ENCODE measurements at places on chromosomes 6 and 20.

GRCh38 chr20:21251278-21251677 is 51.9 kb upstream of the XRN2 start:
- no peak for DNase-seq

DNA sequence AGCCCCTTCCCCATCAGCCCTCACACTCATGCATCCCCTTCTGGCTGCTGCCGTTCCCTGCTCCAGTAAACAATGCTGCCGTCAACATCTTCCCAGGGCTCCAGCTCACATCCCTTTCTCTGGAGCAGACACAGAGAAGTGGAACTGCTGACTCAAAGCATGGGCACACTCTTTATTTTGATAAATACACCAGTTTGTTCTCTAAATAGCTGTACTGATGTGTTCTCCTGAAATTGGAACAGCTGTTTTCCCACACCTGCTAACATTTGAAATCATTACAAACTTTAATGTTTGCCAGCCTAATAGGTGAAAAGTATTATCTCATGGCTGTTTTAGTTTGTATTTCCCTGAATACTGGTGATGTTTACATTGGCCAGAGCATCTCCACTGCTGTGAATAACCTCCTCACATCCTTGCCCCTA is 102.1 kb upstream of the NXT1 start:
- DNase-seq: no peak

GRCh38 chr6:84877515-84878210 is 113.3 kb upstream of the TBX18 start:
- no peak for DNase-seq

DNA sequence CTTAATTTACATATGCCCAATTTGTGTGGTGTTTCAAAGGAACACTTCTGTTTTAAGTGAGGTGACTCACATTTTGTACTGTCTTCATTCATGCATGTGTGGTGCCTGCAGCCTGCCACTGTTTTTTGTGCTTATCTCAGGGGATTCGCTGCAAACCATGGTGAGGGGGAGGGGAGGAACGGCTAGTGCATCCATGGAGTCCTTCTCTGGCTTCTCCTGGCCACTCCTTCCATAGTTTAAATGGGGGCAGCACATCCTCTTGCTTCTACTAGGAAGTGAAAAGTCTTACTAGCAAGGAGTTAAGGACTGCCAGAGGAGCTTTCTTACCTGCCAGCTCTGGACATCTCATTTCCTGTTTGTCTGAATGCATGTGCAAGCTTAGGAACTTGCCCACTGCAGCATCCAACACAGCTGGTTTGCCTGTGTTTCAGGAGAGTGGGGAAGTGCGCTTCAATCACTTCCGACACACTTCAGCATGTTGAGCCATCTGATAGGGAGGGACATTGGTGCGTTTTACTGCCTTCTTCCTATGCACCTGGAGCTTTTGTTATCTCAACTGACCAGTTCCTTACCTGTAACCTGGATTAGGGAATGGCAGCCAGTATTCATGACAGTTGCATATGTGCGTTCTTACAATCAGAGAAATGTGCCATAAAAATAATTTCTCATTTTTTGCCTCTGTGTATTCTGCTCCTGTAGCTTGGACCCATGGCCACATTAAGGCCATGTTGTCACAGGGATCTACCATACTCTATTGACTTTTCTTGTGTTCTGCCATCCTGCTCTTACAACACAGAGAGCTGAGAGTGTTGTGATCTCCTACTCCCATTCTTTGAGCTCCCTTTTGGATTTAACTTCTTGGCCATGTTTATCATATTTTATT is 211.3 kb downstream of the ARID1B start:
- no peak for DNase-seq

DNA sequence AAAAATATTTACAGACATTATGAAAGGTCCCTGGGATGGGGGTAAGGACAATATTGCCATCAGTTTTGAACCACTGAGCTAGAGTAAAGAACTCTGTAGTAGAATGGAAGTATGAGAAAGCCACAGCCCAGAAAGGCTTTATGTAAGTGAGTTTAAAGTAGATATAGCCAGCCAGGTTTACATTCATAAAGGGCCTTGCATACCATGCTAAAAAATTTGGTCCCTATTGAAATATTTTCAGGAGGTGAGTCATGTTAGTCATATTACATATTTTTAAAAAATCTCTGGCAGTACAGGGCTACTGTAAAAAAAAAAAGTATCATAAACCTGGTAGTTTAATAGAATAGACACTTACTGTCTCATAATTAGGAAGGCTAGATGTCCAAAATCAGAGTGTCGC is 3.5 kb downstream of the ZKSCAN8 start:
- no peak for DNase-seq

- no peak for DNase-seq
Observed at GRCh38 chr6:33620158-33620855, 815 bp upstream of the ITPR3 start.

DNA sequence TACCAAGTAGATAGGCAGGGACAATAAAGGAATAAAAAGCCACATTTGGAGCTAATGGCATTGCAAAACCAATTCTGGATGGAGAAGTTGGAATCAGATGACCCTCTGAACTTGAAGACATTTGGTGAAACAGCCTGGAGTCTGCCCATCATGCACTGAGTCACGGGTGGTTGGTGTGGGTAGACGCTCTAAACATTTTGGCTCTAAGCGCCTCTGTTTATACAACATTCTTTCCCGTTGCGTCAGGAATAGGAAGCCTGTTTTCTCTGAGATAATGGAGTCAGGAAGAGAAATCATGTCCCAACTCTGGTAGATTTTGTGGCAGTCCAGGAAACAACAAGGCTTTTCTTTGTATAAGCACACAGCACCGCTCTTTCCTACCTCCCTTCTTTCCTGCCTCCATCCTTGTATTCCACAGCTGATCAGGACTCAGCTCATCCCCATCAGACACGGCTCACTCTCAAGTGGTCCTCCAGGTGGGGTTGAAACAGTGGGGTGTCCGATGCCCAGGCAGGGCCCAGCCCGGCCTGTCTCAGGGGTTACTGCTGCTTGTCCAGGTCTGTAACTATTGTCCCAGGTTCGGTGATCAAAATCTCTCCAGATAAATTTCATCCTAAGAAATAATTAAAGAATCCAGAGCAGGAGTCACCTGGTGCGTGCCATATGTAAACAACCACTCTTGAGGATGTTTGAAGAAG is 12.1 kb upstream of the RAMACL start:
- DNase-seq: no peak

GRCh38 chr6:86707545-86708120 is 229.7 kb upstream of the HTR1E start:
- no peak for DNase-seq

DNA sequence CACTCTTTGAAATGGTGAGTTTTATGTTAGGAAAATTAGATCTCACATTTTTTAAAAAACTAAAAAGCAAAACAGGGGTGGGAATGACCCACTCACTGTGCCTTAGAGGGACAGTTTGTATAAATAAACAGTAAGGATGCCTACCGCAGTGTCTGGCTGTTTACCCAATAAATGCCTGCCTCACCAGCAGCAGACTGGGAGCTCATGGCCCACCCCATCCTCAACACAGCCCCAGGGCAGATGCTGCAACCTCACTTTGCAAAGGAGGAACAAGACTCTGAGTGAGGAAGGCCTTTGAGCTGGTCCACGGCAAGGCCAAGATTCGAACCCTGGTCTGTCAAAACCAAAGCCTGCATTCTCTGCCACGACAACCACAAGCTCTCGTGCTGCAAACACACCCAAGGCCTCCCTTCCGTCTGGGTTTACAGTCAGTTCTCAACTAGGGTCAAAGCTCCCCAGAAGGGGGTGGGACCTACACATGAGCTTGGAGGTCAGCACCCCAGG is 77.8 kb downstream of the BMP7 start:
- no peak for DNase-seq

- DNase-seq: no peak
Observed at GRCh38 chr6:42537536-42537935, 26.3 kb upstream of the UBR2 start.

GRCh38 chr6:43090559-43090956 is 14.4 kb downstream of the PTK7 start:
- DNase-seq: no peak

DNA sequence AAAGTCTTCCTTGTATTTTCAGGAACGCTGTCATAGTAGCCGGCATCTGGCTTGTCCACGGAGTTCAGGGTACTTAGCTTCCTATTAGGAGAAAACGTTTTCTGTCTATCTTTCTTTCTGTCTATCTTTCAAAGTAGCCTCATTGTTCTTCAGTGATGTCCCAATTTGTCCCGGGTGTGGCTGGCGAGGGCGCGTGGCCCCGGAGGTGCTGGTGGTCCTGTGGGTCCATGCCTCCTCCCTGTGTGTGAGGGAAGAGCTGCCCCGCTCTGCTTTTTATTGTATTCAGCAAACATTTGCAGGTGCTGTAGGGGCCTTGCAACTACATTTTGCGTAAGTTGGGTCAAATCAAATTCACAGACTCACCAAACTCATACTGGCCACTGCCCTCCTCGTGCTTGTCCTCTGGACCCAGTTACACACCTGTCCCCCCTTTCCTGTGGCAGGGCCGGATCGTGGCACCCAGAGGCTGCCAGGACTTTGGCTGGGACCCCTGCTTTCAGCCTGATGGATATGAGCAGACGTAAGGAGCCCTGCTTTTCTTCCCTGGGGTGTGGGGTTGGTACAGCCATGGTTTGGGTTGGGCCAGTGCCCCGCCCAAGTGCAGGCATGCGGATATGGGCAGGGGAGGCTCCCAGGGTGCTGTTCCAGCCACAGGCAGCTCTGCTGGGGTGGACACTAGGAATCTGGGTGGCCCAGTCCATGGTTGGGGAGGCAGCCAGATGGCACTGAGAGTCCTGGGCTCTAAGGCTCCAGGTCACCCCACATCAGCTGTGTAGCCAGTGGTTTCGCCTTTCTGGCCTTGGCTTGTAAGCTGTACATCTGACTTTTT is 12.3 kb downstream of the ITPA start:
- no peak for DNase-seq

- no peak for DNase-seq
Observed at GRCh38 chr6:1709234-1709641, 99.5 kb downstream of the FOXC1 start.

DNA sequence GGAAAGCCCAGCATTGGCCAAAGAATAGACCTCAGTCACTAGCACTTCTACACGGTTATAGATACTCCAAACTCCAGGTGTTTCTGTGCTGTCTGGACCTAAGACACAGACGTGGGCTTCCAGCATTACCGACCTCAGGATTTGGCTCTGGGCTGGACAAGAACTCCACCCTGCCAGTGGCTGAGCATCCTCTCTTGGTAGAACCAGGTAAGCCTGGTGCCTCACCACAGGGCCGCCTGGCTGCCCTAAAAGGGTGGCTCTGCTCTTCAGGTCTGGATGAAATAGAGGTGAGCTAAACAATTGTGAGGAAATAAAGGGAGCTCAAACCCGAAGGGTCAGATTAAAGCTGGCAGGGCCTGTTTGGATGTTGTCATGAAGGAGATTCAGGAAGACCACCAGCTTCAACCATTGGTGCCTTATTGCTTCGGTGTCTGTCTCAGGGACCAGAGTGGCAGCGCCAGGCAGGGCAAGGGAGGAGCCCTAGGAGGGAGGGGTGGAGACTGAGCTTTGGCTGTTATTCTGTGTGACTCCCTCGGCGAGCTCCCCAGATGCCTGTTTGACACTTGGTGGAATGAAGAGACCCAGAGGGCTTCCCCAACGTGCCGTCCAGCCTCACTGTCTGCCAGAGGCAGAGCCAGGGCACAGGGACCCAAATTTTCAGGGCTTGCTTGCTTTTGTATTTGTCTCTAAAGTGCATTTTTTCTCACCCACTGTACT is 8.6 kb downstream of the SYNDIG1 start:
- no peak for DNase-seq

GRCh38 chr20:62595491-62595890 is 46.8 kb upstream of the SLCO4A1 start:
- DNase-seq: no peak

DNA sequence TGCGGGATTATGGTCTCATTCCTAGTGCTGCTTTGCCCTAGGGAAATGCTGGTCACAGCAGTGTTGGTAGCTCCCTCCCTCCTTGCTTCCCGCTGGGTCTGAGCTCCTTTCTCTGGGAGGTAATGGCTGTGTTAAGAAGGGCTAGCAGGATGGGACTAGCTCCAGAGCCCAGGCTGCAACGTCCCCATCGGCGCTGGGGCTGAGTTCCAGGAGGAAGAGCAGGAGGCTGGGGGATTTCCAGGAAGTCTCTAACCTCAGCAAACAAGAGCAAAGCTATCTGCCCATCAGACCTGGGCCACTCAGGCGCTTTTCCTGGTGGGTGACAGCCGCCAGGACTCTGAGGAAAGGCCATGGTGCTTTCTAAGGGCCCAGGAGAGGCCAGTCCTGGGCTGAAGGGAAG is 174.2 kb downstream of the DLL1 start:
- DNase-seq: no peak

DNA sequence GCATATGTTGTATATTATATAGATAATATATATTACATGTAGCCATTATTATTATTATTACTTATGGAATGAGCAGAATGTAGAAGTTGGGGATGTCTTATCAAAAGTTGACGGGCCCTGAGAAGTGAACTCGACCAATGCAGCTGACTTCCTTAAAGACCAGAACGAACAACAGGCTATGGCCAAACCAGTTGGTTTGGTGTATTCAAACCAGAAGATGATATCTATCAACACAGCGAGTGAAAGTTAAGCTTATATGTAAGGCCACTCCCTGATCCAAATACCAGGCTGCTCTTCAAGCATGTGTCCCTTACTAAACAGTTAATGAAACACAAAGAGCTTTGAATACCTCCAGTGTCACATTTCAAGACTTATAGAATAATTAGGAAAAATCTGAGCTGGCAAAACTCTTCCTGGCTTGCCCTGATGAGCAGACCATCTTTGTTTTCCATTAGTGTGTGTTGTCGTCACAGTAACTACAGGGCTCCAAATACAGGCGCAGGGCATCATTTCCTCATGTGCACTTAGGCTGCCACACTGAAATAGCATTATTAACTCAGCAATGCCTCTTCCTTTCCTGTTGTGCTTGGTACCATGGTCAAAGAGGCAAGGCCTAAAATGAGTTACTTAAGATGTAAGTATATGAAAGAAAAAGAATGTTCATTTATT is 6.6 kb downstream of the FILIP1 start:
- DNase-seq: no peak

- no peak for DNase-seq
Observed at GRCh38 chr6:35629876-35630378, 58.8 kb downstream of the FKBP5 start.

- DNase-seq: no peak
Observed at GRCh38 chr6:11213422-11214021, 18.9 kb downstream of the NEDD9 start.

GRCh38 chr6:168724669-168725570 is 283.9 kb downstream of the SMOC2 start:
- no peak for DNase-seq

Data from ascending aorta (tissue), 2 donors.